Ascending aorta (tissue), 2 donors: ENCODE measurements at places on chromosomes 12 and 14. TPM values are rescaled to one million over a fixed set of nuclear protein-coding genes. Genes with fewer than 3 reads are reported as not detected.
A peak's percentile ranks its signal among the peaks of the same experiment; 100 is the strongest.

The RTL1 gene
- not detected for total RNA-seq

- no peak for DNase-seq
- no peaks in the 10 kb centered on the region for H3K4me1 ChIP-seq
- H3K36me3 ChIP-seq = no peaks in the 10 kb centered on the region
- no peaks in the 10 kb centered on the region for H3K27me3 ChIP-seq
Measured at GRCh38 chr12:16636435-16637055, 30.6 kb upstream of the LMO3 start.

DNA sequence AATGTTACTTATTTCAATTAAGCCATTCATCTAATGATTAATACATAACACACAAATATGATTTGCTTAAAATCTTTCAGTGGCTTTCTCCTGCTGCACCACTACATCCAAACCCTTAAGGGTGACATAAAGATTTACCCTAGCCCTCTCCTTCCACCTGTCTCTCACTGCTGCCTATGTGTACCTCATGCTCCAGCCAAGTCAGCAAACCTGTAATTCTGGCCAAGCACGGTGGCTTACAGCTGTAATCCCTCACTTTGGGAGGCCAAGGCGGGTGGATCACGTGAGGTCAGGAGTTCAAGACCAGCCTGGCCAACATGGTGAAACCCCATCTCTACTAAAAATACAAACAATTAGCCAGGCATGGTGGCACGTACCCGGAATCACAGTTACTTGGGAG, 31.7 kb upstream of the CERS5 start:
- no peaks in the 10 kb centered on the region for H3K4me1 ChIP-seq
- no peaks in the 10 kb centered on the region for H3K27me3 ChIP-seq
- no peak for DNase-seq
- no peak overlapping the region for H3K27ac ChIP-seq

DNA sequence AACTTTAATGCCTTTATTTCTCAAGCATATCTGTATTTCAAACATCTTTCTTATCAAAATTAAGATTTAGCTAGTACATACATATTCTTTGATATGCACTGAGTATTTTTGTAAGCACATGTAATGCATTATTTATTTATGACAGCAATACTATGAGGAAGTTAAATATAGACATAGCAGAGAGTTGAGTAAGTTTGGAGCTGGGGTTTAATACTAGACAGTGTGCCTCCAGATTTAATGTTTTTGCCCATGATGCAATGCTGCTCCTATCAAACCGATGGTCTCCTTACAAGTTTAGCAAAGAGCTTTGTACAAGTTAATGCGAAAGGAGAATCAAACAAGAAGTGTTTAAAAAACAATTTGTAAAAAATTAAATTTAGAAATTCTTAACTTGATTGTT, 826.6 kb upstream of the MGAT4C start:
- H3K36me3 ChIP-seq = no peaks in the 10 kb centered on the region
- no peak for DNase-seq
- H3K4me3 ChIP-seq = no peak overlapping the region
- no peaks in the 10 kb centered on the region for H3K27me3 ChIP-seq
- no peaks in the 10 kb centered on the region for H3K4me1 ChIP-seq

The TMCC3 gene
- total RNA-seq = 11.0 TPM

GRCh38 chr14:35971965-35972630, 146.0 kb downstream of the BRMS1L start:
- H3K4me3 ChIP-seq = no peak overlapping the region
- DNase-seq = no peak
- no peaks in the 10 kb centered on the region for H3K36me3 ChIP-seq
- H3K27ac ChIP-seq = no peak overlapping the region

The CCDC184 gene
- 1.6 TPM for total RNA-seq

- H3K27me3 ChIP-seq = no peaks in the 10 kb centered on the region
- no peaks in the 10 kb centered on the region for H3K36me3 ChIP-seq
- DNase-seq = no peak
- H3K27ac ChIP-seq = no peak overlapping the region
Measured at GRCh38 chr12:80676856-80677255, 30.6 kb upstream of the MYF6 start.

- H3K27ac ChIP-seq = no peak overlapping the region
- H3K4me1 ChIP-seq = no peaks in the 10 kb centered on the region
- DNase-seq = no peak
- H3K27me3 ChIP-seq = no peaks in the 10 kb centered on the region
Measured at GRCh38 chr12:3998397-3998796, 125.2 kb upstream of the PARP11 start.

DNA sequence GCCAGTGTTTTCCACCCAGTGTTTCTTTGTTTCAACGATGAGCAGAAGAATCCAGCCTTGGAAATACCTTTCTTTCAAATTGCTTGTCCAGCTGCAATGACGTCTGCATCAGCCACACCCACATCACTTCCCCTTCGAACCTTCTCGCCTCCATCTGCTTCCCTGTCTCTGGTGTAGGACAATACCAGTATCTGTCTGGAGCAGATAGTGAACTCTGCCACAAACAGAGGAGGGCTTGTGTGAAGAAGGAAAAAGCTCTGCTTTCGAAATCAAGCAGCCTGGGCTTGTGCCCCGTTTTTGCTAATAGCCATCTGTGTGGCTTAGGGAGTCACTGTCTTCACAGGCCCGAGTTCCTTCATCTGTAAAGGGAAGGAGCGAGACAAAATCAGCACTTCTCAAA, 415.4 kb downstream of the ZFP36L1 start:
- no peaks in the 10 kb centered on the region for H3K36me3 ChIP-seq
- H3K4me3 ChIP-seq = no peak overlapping the region
- no peaks in the 10 kb centered on the region for H3K4me1 ChIP-seq
- DNase-seq = peak; percentile 82
- H3K27me3 ChIP-seq = no peaks in the 10 kb centered on the region

DNA sequence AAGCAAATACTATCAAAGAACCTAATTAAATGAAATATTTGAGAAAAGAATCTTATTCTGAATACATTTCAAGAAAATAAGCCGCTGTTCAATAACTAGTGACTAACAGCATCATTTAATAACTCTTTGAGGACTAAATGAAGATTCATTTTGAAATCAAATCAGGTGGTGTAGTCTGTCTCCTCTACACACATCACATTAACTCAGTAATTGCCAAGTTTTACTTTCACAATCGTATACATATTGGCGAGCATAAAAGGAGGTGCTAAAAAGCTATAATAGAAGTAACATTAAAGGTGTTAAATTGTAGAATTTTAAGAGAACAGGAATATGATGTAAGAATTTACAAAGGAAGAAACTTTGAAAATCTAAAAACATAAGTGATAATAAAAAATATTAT, 185.1 kb downstream of the MDGA2 start:
- no peak overlapping the region for H3K27ac ChIP-seq
- DNase-seq = no peak
- H3K4me1 ChIP-seq = no peaks in the 10 kb centered on the region
- H3K36me3 ChIP-seq = no peaks in the 10 kb centered on the region

The NABP2 gene
- total RNA-seq = 2.8 TPM

DNA sequence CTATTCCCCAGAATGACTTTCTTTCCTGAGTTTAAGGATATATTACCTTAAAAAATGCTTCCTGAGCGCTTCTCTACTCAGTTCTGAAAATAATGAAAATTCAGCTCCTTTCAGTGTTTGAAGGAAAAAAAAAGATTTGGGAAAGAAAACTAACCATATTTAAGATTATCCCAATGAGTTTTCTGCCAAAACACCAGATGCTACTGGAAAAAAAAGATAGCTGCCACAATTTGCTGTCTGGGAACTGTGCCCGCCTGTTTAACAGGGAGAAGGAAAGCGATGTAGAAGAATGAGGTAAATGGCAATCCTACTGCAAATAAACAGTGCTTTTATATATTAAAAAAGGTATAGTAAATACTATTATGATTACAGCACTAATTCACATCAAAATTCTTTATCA, 367.6 kb upstream of the PRICKLE1 start:
- H3K27me3 ChIP-seq = no peaks in the 10 kb centered on the region
- no peaks in the 10 kb centered on the region for H3K4me1 ChIP-seq
- no peak for DNase-seq
- no peaks in the 10 kb centered on the region for H3K36me3 ChIP-seq

DNA sequence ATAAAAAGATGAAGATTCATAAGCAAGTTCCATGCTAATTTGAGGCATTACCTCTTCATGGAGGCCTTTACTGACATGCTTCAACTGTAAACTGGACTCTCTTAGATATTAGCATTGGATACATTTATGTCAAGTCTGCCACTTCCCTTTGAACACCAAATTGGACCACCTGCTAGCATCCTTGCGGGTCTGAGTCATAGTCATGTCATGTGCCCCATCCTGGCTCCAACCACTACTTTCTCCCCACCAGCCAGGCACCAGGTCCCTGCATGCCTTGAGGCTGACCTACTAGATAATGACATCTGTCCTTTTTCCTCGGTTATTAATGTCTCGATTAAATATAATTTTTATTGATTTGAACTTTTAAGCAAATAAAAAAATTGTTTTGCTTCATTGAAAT, 32.9 kb upstream of the EEA1 start:
- H3K27me3 ChIP-seq = no peaks in the 10 kb centered on the region
- H3K27ac ChIP-seq = no peak overlapping the region
- DNase-seq = no peak
- no peaks in the 10 kb centered on the region for H3K36me3 ChIP-seq
- no peaks in the 10 kb centered on the region for H3K4me1 ChIP-seq

The CLEC4D gene
- not detected for total RNA-seq

DNA sequence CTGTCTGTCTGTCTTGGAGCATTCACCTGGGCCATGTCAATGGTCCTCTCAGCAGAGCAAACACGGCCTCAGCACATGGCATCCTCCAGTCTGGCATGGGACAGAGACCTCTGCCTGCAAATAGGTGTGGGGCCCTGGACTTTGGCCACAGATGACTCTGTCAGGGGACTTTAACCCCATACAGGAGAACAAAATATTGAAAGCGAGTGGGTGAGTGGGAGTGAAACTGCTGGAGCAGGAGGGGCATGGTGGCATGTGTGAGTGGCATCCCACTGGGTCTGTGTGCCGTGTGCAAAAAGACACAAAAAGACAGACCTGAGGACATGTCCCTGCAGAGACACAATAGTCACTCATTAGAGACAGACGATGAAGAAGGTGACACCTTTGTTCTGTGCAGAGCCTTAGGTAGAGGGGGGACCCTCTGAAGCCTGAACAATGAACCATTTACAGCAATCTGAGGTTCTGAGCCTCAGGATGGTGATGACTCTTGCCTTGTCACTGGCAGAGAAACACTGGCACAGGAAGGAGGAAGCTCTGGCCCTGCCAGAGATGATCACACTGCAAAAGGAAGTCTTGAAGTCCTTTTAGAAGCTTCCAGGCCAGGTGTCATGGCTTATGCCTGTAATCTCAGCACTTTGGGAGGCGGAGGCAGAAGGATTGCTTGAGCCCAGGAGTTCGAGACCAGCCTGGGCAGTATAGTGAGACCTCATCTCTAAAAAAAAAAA, 7.5 kb downstream of the LAG3 start:
- H3K4me3 ChIP-seq = no peak overlapping the region
- no peak overlapping the region for H3K27ac ChIP-seq
- H3K27me3 ChIP-seq = no peaks in the 10 kb centered on the region

- H3K27me3 ChIP-seq = no peaks in the 10 kb centered on the region
- no peak for DNase-seq
- H3K36me3 ChIP-seq = no peaks in the 10 kb centered on the region
- H3K27ac ChIP-seq = peak overlapping the region; percentile 82
Measured at GRCh38 chr14:104689881-104690711, 678 bp downstream of the INF2 start.
